ENCODE measurements at places on chromosomes 5 and 9.

- DNase-seq = no peak
Measured at GRCh38 chr5:178428341-178429155, 161.6 kb downstream of the COL23A1 start.

- no peak for DNase-seq
Measured at GRCh38 chr5:25649628-25650265, 1005.0 kb upstream of the CDH10 start.

DNA sequence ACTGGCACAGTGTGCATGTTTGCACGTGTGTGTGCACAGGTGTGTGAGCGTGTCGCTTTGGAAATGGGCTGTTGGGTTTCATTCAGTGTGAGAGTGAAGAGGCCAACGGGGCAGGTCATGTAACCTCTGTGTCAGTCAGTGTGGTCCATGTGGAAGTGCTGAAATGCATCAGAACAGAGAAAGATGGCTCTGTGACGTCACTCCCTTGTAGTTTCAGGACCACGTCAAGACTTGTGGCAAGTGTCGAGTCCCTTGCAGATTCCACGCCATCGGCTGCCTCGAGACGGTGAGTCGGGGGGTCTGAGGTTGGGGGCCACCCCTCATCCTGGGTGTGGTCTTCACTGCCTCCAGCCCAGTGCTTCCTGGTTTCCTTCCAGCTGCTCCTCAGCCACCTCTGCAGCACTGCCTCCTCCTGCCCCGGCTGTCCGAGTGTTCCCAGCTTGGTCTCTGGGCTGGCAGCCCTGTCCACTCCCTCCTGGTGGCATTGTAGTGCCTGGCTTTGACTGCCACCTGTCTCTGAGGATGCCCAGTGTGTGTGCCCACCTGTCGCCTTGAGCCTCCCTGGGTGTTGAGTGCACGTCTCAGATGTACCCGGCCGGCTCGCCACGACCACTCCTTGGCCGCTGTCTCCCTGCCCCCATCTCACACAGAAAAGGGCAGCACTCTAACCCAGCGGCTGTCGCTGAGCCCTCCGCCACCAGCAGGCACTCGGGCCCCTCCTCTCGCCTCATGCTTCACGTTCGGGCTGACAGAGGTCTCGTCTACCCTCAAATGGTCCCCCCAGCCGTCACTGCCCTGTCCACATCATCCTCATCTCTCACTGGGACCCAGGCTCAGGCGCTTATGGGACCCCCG is 28.0 kb downstream of the FBXW5 start:
- no peak for DNase-seq

GRCh38 chr5:52077941-52078815 is 694.9 kb downstream of the ISL1 start:
- DNase-seq = no peak
